Right atrium auricular region (tissue), 2 donors: ENCODE measurements at places on chromosomes 3 and 15. TPM values are rescaled to one million over a fixed set of nuclear protein-coding genes. Genes with fewer than 3 reads are reported as not detected.

- H3K4me3 ChIP-seq: no peak overlapping the region
- H3K4me1 ChIP-seq: no peaks in the 10 kb centered on the region
- H3K27ac ChIP-seq: no peak overlapping the region
- H3K36me3 ChIP-seq: no peaks in the 10 kb centered on the region
- peak; percentile 1 for DNase-seq
These were observed 166.9 kb downstream of the UACA start for GRCh38 chr15:70596354-70597055.

DNA sequence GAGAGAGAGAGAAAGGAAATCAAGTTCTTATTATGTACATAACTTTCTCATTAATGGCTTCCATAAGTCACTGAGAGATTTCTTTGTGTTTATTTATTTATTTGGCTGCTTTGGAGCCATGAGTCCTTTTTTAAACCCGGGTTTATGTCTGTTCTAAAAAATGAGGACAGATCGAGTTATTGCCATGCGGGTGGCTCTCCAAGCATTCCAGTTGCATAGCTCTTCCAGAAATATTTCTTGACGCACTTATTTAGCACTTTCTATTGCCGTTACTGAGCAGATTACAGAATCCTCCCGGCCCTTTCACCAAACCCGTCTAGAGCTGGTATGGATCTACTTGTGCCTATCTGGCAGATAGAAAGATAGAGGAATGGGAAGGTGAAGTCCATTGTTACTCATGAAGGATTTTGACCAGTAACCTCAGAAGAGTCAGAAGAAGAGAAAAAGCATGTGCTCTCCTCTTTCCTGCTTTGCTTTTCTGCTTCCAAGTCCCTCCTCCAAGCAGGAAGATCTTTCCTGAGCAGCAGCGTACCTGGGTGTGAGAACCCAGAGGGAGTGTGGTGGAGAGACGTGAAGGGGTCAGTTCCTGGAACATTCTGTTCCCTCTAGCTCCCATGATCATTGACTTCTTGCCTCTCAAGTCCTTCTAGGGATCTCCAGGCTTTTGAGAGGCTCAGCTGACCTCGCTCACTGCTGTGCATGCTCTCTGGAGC is 112.8 kb downstream of the LPP start:
- peak overlapping the region; percentile 21 for H3K4me3 ChIP-seq
- H3K36me3 ChIP-seq: no peaks in the 10 kb centered on the region
- no peak for DNase-seq
- H3K4me1 ChIP-seq: no peaks in the 10 kb centered on the region

GRCh38 chr15:75648156-75649000 is 666 bp downstream of the SNX33 start:
- peaks cover 9% of the 10 kb centered on the region for H3K36me3 ChIP-seq
- no peaks in the 10 kb centered on the region for H3K27me3 ChIP-seq
- H3K4me1 ChIP-seq: no peaks in the 10 kb centered on the region
- DNase-seq: no peak

- no peaks in the 10 kb centered on the region for H3K27me3 ChIP-seq
- no peaks in the 10 kb centered on the region for H3K36me3 ChIP-seq
- no peak overlapping the region for H3K4me3 ChIP-seq
- peaks cover 48% of the 10 kb centered on the region for H3K4me1 ChIP-seq
These were observed 67.2 kb downstream of the WDR76 start for GRCh38 chr15:43893956-43894355.

DNA sequence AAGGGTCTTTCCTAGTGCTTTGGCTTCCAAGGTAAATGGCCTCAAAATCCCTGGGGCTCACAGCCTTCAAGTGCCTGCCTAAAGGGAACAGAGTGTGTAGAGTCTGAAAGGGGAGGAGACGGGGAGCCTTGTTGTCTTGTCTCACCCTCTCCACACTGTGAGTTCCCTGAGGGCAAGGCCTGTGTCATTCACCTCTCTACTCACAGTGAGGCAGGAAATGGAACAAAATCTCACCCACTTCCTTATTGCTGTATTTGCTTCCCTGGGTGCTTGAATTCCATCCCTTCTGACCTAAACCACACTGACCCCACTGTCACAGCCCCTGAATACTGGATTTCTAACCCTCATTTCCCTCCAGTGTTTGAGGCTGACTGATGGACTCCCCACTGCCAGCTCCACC is 197.5 kb downstream of the EPHB1 start:
- H3K27ac ChIP-seq: no peak overlapping the region
- no peak overlapping the region for H3K4me3 ChIP-seq
- no peak for DNase-seq

GRCh38 chr15:39502611-39503195 is 78.2 kb upstream of the THBS1 start:
- no peaks in the 10 kb centered on the region for H3K36me3 ChIP-seq
- DNase-seq: no peak
- no peak overlapping the region for H3K27ac ChIP-seq
- no peaks in the 10 kb centered on the region for H3K27me3 ChIP-seq
- no peaks in the 10 kb centered on the region for H3K4me1 ChIP-seq
- H3K4me3 ChIP-seq: no peak overlapping the region

The CX3CR1 gene
- total RNA-seq: 0.26 TPM

- H3K27ac ChIP-seq: no peak overlapping the region
- H3K4me1 ChIP-seq: peaks cover 22% of the 10 kb centered on the region
- H3K36me3 ChIP-seq: no peaks in the 10 kb centered on the region
- H3K4me3 ChIP-seq: no peak overlapping the region
- DNase-seq: no peak
- H3K27me3 ChIP-seq: no peaks in the 10 kb centered on the region
These were observed 167.5 kb upstream of the IL12A start for GRCh38 chr3:159821110-159821509.

DNA sequence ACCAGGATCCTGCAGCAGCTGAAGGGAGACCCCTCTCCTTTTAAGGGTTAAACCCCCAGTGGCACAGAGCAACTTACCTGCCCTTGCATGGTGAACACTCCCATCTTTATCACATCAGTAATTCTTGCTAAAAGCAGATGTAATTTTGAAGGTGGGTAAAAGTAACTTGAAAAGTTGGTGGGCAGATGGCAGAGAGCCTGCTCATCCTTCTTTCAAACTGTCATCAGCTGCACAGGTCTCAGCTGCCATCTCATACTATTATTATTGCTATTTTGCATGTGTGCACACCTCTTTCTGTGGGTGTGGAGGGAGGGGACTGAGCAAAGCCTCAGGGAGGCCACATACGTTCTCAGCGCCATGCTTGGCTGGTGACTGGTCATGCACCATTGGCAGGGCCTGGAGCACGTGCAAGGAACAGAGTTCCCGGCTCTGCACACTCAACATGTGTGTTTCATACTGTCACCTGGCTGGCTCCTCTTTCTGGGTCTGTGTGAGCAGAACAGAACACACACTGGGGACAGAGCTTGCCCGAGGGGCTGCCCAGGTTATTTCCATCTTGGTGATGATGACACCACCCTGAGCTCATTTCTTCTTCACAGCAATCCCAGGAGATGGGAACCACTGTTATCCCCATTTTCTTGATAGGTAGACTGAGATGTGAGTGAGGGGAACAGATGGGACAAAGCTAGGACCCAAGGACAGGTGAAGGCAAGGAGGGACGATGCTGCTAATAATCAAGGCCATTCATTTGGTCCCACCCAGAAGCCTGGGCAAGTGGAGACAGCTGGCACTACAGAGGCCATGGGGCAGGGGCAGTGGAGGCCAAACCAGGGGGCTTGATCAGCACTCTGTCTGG is 95.8 kb upstream of the KLF13 start:
- H3K4me1 ChIP-seq: no peaks in the 10 kb centered on the region
- no peaks in the 10 kb centered on the region for H3K27me3 ChIP-seq
- DNase-seq: no peak
- H3K36me3 ChIP-seq: no peaks in the 10 kb centered on the region

DNA sequence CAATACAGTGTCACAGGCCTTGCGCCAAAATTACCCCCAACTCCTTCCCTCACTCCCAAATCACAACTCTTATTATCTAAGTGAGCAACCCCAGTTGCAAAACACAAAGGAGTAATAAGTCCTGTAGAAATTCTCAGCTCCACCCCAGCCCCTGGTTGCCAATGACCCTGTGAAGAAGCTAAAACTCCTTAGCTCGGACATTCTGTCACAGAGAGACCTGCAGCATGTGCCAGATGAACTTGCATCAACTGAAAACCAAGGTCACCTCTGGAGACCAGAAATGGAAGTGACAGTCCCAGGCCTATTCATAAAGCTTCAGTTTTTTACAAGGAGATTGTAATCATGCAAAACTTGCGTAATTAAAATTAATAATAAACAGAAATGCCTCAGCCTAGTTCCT is 55.2 kb downstream of the RBPMS2 start:
- H3K27ac ChIP-seq: peak overlapping the region; percentile 87
- peaks cover 17% of the 10 kb centered on the region for H3K36me3 ChIP-seq
- H3K27me3 ChIP-seq: no peaks in the 10 kb centered on the region
- no peaks in the 10 kb centered on the region for H3K4me1 ChIP-seq
- no peak overlapping the region for H3K4me3 ChIP-seq
- DNase-seq: no peak

DNA sequence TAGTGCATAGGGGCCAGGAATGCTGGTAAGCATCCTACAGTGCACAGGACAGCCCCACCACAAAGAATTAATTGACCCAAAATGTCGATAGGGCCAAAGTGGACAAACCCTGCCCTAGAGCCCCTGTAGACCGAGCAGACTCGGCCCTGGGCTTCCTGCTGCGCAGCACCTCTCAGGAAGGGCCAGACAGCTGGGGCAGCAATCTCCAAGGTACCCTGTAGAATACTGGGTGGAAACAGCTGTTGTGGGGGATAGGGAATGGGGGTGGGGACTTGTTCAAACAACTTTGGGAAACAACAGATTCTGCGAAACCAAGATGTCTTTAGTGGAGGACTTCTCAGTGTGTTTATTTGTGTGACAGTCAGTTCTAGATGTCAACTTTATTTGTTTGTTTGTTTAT is 67.1 kb downstream of the MRPL46 start:
- no peaks in the 10 kb centered on the region for H3K27me3 ChIP-seq
- DNase-seq: no peak
- peaks cover 28% of the 10 kb centered on the region for H3K4me1 ChIP-seq
- no peaks in the 10 kb centered on the region for H3K36me3 ChIP-seq
- no peak overlapping the region for H3K4me3 ChIP-seq

- no peaks in the 10 kb centered on the region for H3K4me1 ChIP-seq
- H3K27ac ChIP-seq: no peak overlapping the region
- no peak overlapping the region for H3K4me3 ChIP-seq
- no peaks in the 10 kb centered on the region for H3K27me3 ChIP-seq
These were observed 3.6 kb upstream of the DPH6 start for GRCh38 chr15:35549567-35549966.

DNA sequence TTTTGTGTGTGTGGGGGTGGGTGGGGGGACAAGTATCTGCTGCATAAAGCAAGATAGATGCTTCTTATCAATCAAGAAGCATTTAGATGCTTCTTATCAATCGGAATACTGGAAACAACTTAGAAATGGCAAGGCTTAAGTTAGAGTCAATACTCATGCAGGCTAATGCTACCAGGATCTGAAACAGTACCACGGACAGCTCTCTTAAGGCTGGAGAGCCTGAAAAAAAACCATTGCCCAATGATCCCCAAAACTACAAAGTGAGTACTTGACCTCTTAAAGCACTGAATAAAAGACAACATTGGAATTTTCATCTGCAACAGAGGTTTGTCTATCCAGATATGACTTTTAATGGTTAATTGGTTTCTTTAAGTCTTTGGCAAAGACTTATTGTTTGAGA is 262.3 kb downstream of the GAP43 start:
- H3K4me3 ChIP-seq: no peak overlapping the region
- no peaks in the 10 kb centered on the region for H3K36me3 ChIP-seq
- H3K27me3 ChIP-seq: no peaks in the 10 kb centered on the region
- H3K27ac ChIP-seq: no peak overlapping the region

DNA sequence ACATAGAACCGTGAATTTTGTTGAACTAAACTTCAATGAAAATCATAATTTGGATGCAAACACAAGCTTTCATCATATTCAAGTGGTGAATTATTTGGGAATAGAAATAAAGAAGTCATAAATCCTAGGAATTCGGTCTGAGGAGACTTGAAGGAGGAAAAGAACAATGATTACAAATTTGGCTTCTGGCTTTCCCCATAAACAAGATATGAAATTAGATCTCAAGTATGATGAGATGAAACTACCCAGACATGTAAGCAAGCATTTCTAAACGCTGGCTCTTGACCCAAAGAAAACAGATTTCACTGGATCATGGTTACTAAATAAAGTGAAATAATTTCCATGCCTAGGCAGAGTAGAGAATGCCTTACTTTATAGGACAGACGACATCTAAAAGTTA is 146.9 kb upstream of the LRTM1 start:
- no peaks in the 10 kb centered on the region for H3K4me1 ChIP-seq
- H3K36me3 ChIP-seq: no peaks in the 10 kb centered on the region
- no peaks in the 10 kb centered on the region for H3K27me3 ChIP-seq

GRCh38 chr3:140223631-140224030 is 288.6 kb downstream of the CLSTN2 start:
- H3K4me1 ChIP-seq: no peaks in the 10 kb centered on the region
- H3K36me3 ChIP-seq: no peaks in the 10 kb centered on the region
- no peak overlapping the region for H3K4me3 ChIP-seq
- DNase-seq: no peak

- no peak overlapping the region for H3K27ac ChIP-seq
- DNase-seq: no peak
- H3K4me1 ChIP-seq: peaks cover 4% of the 10 kb centered on the region
- H3K36me3 ChIP-seq: peaks cover 34% of the 10 kb centered on the region
- no peak overlapping the region for H3K4me3 ChIP-seq
These were observed 101.7 kb downstream of the ETFA start for GRCh38 chr15:76209523-76209922.

The MITF gene
- total RNA-seq: 47.6 TPM

GRCh38 chr3:72816862-72817355 is 31.3 kb downstream of the SHQ1 start:
- no peaks in the 10 kb centered on the region for H3K4me1 ChIP-seq
- no peak overlapping the region for H3K27ac ChIP-seq
- no peak for DNase-seq
- no peaks in the 10 kb centered on the region for H3K36me3 ChIP-seq
- no peaks in the 10 kb centered on the region for H3K27me3 ChIP-seq

The ATP13A4 gene
- not detected for total RNA-seq

- H3K36me3 ChIP-seq: no peaks in the 10 kb centered on the region
- no peaks in the 10 kb centered on the region for H3K27me3 ChIP-seq
- H3K4me1 ChIP-seq: no peaks in the 10 kb centered on the region
- no peak overlapping the region for H3K27ac ChIP-seq
These were observed 91.8 kb downstream of the UBE2E2 start for GRCh38 chr3:23294770-23295387.

The C2CD4A gene
- 0.16 TPM for total RNA-seq

The FOXL2NB gene
- not detected for total RNA-seq

The NRROS gene
- 4.8 TPM for total RNA-seq
